ENCODE measurements at places on chromosomes 1 and 21.

DNA sequence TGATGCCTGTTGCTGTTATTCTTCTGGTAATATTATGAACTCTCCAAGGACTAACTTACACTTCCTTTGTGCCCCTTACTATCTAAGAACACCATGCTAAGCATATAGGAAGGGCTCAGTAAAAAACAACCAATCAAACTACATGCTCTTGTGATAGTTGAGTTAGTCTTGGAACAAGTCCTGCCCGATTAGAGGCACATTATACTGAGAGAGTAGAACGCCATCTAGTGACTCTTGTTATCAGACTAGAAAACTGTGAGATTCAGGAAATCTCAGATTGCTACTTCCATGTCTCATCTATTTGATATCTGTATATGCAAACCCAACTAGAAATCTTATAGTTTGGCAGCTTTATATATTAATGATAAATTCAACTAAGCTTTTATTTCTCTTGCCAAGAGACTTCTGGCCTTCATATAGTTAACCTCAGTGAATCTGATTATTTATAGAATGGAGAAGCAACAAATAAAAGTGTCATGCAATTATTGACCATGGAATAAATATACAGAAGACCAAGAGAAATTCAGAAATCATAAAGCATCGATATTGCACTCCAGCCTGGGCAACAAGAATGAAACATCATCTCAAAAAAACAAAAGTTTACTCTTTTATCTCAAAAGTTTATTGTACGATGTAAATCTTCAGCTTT is 7.8 kb upstream of the SRRM1 start:
- peak; percentile 75 for DNase-seq

DNA sequence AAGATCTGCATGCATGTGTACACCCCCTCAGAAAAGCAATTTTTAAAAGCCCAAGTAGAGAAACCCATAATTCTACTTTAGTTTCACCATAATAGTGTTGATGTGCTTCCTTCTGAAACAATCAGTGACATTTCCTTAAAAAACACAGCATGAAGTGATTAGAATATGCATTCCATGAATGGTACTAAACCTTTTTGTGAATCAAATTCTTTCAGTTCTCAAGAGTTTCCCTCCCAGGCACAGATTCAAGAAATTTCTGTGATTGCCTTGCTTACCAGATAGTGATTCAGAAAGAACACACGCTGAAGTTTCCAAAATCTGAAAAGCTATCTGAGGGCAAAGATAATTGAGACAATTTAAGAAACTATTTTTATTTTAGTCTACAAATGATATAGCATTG is 136.4 kb upstream of the ADGRL2 start:
- no peak for DNase-seq

DNA sequence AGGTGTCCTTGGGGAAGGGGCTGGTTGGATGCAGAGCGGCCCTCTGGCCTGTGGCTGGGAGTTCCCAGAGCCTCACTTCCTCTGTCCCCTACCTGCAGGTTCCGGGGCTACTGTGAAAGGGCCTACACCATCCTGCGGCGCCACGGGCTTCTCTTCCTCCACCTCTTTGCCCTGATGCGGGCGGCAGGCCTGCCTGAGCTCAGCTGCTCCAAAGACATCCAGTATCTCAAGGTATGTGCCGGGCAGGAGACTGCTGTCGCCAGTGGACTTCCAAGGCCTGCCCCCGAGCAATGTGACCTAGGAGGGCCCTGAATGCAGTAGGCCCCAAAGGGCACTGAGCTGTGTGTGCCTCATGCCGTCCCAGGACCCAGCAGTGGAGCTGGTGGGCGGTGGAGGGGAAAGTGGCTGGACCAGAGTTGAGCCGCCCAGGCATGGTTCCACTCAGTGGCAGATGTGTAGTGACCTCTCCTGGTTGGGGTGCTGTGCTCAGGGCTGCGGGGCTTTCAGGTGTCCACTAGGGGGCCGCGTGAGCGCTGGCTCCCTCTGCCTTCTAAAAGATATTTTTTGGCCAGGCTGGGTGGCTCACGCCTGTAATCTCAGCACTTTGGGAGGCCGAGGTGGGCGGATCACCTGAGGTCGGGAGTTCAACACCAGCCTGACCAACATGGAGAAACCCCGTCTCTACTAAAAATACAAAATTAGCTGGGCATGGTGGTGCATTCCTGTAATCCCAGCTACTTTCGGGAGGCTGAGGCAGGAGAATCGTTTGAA is 73.4 kb downstream of the PIK3CD start:
- peak; percentile 44 for DNase-seq

DNA sequence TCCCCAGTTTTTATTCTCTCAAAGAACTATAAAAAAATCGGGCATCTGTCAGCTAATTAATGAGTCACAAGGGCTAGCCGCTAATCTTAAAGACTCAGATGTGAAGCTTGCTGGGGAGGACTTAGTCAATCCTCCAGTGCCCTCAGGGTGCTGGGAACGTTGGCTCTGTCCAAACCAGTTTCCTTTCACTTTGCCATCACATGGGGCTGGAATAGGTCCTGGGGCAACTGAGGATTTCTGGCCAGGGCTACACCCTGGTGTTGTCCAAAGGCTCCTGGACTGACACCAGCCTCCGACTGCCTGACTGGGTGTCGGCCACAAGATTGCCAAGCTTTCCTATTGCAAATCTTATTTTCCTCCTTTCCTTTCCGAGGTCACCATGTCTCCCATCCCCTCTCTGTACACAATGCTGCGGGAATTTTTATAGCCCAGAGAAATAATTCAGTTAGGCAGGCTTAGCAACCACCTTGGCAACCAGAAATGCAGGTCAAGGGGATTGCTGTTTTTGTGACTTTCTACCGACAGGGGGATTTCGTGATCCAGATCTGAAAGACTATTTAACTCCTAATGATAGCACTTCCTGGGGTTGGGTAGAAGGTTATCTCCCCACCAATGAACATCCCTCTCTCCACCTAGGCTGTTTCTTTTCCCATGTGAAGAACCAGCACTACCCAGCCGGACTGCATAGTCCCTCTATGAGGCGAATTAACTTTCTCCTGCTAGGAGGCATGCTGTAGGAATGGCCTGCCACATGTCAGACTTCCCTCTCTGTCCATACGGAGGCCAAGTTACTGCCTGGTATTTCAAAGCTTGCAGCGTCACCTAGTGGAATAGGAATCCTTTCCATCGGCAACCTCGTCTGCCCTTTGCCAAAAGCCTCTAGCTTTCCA is 29.9 kb upstream of the CTBS start:
- DNase-seq = no peak

- DNase-seq = no peak
Observed at GRCh38 chr21:41124641-41125201, 43.2 kb upstream of the BACE2 start.

DNA sequence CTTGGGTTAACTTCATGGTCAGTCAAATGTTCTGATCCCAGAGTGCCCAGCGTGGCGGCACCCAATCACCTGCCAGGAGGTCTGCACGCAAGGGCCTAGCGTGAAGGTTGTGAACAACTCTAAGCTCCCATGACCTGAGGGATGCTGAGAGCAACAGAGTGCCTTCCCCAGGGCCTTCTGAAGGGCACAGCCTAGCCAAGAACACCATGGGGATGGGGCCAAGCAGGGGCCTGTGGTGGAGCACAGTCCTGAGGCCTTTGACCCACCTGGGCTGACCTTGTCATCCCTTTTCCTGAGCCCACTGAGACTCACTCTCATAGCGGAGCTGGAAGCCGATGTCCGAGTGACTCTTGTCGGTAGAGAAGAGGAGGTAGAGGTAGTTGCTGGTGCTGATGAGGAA is 138.8 kb upstream of the HMGB4 start:
- no peak for DNase-seq

DNA sequence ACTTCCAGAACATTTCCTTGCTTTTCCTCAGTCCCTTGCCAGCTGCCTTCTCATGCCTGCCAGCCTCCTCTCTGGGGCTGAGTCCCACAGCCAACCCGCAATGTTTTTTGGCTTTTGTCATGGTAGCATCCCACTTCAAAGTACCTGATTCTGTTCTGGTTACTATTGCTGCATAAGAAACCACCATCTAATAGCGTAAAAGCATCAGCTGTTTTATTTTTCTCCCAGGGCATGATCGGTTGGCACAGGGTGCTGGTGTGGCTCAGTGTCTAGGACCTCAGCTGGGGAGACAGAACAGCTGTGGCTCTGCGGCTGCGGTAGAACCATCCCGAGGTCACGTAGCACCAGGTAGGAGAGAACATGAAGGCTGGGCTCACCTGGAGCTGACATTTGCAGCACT is 8.9 kb upstream of the PRMT2 start:
- DNase-seq = no peak

DNA sequence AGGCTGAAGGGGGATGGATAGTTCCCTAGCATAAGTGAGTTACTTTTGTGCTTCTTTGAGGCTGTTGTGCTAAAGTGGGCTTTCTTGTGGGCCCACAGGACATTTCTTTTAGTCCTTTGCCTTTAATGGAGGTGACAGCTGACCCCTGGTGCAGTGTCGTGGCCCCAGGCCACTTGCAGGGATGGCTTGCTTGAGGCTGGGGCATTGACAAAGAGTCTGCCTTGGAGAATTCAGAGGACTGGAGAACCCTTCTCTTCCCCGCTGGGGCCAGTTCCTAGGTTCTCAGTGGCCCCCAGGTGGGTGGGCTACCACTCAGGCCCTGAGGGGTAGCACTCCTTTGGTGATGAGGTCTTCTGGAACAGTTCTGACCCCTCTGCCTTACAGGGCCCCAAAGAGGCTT is 12.8 kb downstream of the ABCG1 start:
- no peak for DNase-seq

GRCh38 chr1:108686614-108687313 is 5.3 kb upstream of the PRPF38B start:
- DNase-seq = no peak

DNA sequence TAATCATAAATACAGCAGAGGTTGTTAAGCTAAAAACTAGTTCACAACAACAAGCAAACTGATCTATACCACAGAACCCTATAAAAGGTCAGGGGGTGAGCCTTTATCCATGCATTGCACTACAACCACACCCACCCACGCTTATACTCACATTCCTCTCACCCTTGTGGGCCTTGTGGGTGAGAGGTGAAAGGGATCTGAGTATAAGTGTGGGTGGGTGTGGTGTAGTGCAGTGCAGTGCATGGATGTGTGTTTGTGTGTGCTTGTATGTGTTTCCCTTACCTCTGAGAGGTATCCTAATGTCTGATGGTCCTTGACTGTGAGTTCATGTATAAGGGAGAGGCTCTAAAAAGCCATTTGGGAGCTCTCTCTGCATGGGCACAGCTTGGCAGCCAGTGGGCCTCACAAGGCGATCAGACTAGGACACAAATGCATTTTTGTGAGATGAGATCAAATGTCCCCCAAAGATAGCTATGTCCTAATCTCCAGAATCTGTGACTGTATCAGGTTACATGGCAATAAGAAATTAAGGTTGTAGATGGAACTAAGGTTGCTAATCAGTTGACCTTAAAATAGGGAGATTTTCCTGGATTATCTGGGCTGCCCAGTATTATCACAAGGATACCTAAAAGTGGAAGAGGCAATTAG is 95.5 kb upstream of the DPT start:
- DNase-seq = no peak

GRCh38 chr1:165695031-165695430 is 3.3 kb downstream of the ALDH9A1 start:
- DNase-seq = no peak

DNA sequence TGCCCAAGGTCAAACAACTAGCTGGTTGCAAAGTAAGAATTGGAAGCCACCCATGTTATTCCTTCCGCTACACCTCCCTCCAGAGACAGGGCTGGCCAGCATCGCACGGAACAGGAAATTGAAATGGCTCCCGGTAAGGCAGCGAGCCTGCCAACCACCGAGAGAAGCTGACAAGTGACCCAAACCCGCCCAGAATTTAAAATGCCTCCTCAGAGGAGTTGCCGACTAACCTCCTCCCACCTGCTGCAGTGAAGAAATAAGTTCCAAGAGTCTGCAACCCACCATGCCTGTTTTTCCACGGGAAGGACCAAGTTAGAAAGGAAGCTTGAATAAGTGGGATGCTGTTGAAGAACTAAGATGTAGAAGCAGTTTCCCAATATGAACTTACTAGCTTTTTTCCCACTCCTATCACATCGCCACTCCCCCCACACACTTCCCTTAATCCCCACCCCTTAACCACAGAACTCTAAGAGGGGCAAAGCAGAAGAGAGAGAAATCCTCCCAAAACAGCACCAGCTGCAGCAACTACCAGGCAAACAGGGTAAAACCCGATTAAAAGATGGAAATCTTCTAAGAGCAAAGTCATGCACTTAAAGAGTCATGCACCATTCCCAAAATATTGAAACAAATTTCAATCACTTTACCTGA is 78.6 kb downstream of the TIAM1 start:
- no peak for DNase-seq

DNA sequence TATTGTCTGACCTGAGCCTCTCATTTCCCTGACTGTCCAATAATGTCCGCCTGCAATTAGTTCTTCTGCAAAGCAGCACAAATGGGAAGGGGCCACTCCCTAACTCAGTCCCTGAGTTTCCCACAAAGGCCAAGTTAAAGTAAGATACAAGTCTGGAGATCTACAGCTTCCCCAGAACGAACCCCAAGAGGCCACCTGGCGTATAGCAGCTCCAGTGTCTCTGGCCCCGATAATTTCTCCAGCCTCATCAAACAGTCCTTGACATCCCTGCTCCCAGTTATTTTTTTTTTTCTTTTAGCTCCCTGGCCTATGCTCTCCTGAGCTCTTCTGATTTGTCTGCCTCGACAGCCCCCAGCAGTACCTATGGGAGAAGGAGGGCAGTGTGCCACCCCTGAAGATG is 8.1 kb upstream of the ACKR1 start:
- DNase-seq = no peak

- no peak for DNase-seq
Observed at GRCh38 chr1:241972703-241973369, 15.3 kb downstream of the BECN2 start.

DNA sequence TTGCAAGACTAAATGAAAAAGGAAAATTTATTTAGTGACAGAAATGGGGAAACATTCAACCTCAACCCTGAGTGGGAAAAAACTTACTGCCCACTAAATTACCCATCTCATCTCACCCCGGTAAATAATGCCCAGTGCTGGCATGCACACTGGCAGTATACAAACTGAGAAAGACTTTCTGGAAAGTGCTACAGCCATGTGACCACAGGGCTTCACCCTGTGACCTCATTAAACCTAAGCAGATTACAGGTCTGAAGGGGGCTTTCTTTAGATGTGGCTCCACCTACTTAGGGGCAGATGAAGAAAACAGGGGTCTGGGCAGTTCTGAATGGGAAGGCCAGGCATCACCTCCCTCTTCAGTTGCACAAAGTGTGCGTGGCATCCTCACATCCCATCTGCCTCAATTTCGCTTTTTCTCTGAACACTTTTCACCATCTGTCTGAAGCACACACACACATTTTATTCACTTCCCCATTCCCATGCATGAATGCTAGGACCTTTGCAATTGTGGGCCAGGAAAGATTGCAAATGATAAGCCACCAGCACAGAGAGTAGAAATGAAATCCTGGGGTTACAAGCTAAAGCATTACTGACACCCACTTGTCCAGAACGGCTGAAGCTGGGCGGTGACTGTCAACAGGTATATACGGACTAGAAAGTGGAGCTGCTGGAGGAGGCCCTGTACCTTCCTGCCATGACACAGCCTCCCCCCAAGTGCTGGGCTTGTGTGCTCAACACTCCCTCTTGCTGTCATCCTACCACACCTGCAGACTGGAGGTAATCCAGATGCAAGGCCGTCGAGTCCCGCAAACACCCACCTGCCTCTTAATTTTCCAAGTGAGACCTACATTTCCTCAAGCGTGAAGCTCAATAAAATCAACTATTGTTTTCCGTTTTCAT is 2.7 kb downstream of the NADK start:
- DNase-seq = no peak

- DNase-seq = no peak
Observed at GRCh38 chr1:112256411-112256810, 139.6 kb upstream of the CTTNBP2NL start.

All from SW 1271 (cell line).